HL-60 (cell line): ENCODE measurements at places on chromosomes 3 and 15.

DNA sequence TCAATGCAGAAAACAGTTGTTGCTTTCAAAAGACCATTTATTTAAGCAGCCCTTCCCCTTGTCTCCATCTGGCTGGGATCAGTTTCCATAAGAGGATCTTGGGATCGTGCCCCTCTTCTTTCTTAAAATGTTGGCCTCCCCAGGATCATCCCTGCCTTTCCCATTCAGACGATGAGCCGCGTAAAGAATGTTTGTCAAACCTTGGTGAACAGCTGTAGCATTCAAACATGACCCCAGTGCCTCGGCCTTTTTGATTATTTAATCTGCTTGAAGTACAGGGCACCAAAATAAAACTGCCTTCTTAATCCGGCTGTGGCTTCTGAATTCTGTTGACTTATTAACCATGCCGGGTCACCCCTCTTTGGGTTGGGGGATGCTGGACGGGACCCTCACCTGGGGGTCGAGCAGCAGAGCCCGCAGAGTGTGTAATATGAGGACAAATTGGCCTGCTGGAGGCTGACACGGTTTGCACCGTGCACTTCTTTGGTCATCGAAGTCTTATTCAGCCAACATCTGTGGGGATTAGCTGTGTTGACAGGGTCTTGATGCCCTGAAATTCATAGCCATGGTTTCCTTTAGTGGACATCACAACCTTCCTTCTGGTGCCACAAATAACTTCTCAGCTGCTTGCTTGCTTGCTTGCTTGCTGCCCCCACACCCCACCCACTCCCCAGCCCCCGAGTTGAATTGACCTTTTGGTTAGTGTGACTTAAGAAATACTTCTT lies at the start of gene LRTM1:
Gene LRTM1, minus strand, starts transcription at position 14 of the 725 bp plus-strand sequence. CDS start 148 bp downstream, outside the sequence.
- DNase-seq, result no peak

DNA sequence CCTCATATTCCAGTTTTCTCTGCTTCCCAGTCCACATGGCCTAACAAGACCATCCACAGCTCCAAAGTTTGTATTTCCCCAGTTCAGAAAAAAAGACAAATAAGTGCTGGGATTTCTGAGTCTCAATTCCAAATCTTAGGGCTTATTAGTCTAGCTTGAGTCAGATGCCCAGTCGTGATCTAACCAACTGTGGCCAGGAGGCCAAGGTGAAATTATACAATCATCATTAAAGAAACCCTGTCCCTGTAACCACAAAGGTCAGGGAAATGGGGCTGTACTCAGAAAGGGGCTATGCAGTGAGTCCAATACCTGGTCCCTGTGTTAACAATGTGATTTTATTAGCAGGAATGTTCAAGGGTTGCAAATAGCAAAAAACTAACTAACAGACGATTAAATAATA lies 40.5 kb upstream of the MITF start:
- DNase-seq, result no peak

- no peak for DNase-seq
These were observed 532 bp downstream of the B4GALT4 start for GRCh38 chr3:119240101-119240590.

DNA sequence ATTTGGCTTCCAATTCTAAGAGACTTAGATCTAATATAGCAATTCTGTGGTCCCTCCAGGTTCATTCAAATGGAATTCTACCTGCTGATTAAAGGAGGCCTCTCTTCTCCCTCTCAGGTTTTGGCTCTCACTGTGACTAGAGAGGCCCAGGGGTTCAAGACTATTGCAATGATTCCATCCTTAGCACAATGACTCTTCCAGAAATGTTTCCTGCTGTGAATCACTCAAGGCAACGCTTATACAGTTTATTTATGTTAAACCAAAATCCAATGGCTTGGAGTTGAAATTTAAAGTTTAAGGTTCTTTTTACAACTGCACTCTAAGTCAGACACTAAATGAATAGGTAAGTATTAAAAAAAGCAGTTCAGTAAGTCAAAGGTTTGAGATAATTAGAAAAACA lies 39.9 kb downstream of the IFT57 start:
- no peak for DNase-seq

- DNase-seq, result no peak
These were observed 829 bp downstream of the SELENOT start for GRCh38 chr3:150603980-150604319.

GRCh38 chr15:34334672-34335071 lies 2.9 kb downstream of the SLC12A6 start:
- DNase-seq, result no peak

DNA sequence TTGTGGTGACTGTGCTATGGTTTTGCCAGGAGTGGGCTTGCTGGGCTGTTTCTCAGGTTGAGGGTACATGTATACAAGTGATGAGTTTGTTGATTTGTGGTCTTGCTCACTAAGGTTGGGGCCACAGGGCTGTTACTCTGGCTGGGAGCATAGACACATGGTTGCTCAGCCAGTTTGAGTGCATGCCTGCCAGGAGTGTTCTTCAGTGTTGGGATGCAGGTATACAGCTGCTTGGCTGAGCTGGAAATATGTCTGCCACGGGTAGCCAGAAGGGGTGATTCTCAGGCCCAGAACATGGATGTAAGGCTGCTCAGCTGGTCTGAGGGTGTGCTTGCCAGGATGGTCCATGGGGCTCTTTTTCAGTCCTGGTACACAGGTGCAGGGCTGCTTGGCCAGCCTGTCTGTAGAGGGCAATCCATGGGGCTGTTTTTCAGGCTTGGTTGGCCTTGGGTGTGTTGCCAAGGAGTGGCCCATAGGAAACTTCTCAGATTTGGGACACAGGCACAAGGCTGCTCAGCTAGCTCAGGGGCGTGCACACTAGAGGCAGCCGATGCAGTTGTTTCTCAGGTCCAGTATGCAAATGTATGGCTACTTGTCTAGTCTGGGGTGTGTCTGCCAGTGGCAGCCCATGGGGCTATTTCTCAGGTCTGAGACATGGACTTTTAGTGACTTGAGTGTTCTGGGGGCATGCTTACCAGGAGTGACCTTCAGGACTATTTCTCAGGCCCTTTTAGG lies 5.3 kb upstream of the ARHGAP31 start:
- no peak for DNase-seq

GRCh38 chr15:98881526-98882520 lies 125.8 kb downstream of the PGPEP1L start:
- peak; percentile 65 for DNase-seq
